ENCODE measurements at places on chromosomes 7 and 10.

DNA sequence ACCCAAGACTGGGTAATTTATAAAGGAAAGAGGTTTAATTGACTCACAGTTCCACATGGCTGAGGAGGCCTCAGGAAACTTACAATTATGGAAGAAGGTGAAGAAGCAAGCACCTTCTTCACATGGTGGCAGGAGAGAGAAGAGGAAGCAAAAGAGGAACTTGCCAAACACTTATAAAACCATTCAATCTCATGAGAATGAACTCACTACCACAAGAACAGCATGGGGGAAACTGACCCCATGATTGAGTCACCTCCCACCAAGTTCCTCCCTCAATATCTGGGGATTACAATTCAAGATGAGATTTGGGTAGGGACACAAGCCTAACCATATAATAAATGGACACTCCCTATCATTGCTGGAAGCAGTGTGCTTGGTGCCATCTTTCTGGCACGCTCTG lies 506.3 kb downstream of the CALN1 start:
- DNase-seq, result no peak

GRCh38 chr7:131602304-131602993 lies 46.0 kb upstream of the PODXL start:
- no peak for DNase-seq

DNA sequence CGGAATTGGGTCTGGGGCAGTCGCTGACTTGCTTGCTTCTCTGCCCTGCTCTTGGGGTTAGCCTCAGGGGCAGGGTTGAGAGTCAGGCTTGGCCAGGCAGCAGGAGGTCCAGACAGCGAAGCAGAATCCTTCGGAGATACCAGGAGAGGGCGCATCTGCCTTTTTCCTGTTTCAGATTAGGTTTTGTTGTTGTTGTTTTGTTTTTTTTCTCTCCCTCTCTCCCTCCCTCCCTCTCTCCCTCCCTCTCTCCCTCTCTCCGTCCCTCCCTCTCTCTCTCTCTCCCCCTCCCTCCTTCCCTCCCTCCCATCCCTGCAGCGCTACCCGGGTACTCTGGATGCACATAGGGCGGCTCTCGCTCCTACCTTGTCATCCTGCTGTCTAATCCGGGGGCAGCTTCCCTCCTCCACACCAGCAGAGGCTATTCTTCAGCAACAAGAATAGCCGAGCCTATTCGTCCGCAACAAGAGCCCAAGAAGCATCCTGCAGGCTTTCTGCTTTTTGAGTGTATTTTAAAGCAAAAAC lies 758 bp upstream of the OPTN start:
- peak; percentile 39 for DNase-seq

DNA sequence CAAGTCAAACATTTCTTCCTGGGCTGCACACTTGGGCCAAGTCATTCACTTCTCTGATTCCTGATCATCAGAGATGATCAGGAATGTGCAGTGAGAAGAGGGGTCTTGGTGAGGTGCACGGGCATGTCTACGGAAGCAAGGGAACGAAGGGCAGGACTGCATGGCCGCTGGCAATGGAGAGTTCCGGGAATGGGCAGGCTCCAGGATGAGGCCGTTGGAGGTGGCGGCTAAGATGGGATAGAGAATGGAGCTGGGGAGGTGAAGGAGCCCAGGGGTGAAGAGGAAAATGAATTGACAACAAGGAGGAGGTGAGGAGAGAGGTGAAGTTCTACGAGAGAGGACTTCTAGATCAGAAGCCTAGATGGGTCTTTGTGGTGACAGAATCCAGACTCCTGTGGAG lies 260.0 kb downstream of the GRID1 start:
- no peak for DNase-seq

DNA sequence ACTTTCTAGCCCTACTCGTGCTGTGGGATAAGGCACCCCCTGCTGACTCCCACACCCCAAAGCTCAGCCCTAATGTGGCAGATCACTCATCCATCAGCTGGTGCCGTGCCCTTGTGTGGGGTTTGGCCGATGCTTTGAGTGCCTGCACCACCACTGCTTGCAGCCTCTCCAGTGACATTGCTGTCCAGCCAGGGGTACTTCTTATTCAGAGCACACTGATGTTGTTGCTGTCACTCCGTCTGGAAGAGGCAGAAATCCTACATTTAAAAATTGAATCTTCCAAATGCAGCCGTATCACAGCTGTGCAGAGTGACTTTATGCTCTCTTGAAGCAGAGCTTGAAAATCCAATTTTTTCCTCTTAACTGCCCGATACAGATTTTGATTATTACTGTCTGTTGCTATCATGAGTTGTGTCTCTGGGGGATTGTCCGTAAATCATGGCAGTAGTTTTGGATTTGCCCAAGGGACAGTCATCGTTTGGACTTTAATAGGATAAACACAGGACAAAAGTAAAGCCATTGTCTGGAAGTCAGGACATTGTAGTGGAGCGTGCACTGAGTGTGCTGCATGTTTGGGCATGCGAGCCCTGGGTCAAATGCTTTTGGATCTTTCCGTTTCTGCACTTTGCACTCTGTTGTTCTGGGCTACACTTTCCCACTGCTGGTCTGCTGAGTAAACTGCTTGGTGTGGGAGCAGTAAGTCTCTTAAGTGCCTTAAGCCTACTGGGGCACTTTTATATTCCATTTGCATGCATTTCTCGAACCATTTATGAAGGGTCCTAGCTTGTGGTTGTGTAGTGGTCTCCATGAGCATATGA lies 128.2 kb downstream of the DOCK1 start:
- DNase-seq, result no peak

- no peak for DNase-seq
These were observed 10.2 kb downstream of the NOS3 start for GRCh38 chr7:151000897-151001495.

- no peak for DNase-seq
These were observed 6.1 kb downstream of the LRRTM3 start for GRCh38 chr10:66931949-66932343.

DNA sequence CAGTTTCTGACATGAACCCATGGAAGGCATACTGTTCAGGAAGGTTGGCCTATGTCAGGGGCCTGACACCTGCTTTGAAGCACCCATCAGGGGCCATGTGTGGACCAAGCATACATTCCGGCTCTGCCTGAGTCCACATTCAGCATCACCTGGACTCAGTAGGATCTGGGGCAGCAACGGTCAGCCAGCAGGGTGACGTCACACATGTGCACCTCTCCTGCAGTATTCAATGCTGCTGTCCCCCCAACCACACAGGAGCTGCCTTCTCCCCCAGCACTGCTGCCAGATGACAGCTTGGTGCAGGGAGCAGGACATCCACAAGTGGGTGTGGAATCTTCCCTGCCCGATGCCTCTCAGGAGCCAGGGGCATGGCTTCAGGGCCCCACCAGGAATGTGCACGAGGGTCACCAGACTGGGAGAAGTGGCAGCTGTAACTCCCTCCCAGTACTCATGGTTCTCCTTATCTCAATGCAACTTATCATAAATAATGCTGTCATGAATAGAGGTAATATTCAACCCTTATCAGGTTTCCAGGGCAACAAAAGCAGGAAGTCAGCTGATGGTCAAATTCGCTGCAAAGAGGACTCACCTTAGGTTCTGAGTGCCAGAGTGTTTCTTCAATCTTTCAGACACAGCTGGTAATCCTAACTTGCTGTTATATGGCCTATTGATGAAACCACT lies 292.9 kb downstream of the PAXIP1 start:
- no peak for DNase-seq

GRCh38 chr10:13860886-13861285 lies 274.1 kb downstream of the PRPF18 start:
- no peak for DNase-seq

DNA sequence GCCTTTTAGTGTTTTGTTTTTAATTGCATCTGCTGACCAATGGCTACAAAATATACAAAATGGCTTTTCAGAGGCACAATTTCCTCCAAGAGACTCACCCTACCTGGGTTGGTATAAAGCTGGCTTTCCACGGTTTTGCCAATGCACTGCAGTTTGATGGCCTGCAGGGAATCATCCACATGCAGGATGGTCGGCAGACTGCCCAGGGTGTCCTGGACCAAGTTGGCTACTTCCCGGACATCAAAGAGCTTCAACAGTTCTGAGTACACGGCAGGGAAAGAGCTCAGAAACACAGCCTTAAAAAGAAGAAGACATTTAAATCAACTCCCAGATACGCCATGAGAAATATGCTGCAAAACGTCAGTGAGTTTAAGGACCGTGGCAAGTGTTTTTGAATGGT lies 301.0 kb upstream of the IMMP2L start:
- no peak for DNase-seq

DNA sequence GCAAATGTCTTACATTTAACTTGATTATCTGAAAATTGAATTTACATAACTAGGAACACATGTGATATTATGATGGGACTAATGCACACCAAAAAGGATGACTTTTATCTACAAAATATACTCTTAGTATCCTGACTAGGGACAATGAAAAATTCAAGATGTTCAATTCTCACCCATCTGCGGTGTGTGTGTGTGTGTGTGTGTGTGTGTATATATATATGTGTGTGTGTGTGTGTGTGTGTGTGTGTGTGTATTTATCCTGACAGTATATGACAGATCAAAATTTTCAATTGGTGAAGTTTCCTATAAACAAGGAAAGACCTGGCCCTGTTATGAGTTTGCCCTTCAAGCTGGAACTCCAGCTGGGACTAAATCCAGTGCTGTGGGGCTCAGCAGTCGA lies 40.3 kb upstream of the MET start:
- no peak for DNase-seq

GRCh38 chr7:4769761-4770160 lies 5.7 kb upstream of the AP5Z1 start:
- no peak for DNase-seq

- DNase-seq, result no peak
These were observed 136.0 kb downstream of the CUL2 start for GRCh38 chr10:34954142-34954541.

DNA sequence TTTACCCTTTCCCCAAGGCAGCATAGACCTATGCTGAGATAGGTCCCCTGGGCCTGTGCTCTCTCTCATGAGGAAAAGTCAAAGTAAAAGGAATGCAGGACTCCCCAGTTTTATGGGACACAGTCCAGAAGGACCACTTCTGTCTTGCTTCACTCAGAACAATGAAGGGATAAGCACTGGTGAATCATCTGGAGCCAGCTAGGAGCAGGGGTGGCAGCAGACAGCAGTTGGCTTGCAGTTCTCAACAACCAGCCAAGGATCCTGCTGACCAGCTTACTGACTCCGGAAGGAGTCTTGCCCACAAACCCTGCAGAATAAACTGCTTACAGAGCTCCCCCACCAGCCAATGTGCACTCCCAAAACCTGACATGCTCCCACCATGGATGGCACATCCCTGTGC lies 152.1 kb upstream of the GHITM start:
- DNase-seq, result no peak

DNA sequence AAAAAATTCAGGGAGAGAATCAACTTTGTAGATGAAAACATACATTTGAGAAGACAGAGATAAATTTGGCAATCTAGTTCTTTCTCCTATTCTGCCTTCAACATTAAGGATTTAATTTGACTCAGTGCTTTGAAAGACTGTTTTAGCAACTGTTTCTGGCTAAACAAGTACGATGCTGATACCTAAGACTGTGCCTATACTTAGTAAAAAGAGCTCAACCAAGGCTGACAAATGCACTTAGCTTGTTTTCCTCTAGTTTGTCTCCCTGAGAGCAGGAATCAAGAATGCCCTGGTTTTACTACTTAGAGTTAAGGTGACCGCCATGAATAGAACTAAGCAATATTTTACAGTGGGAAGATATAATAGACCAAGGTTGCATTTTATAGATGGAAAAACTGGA lies 49.5 kb downstream of the NRP1 start:
- no peak for DNase-seq

- no peak for DNase-seq
These were observed 46.0 kb downstream of the INSIG1 start for GRCh38 chr7:155343661-155344121.

GRCh38 chr10:24208661-24209431 lies at the start of gene KIAA1217:
KIAA1217 (plus strand) TSS chr10:24209138; CDS start chr10:24209194, 56 bp downstream.
- no peak for DNase-seq

DNA sequence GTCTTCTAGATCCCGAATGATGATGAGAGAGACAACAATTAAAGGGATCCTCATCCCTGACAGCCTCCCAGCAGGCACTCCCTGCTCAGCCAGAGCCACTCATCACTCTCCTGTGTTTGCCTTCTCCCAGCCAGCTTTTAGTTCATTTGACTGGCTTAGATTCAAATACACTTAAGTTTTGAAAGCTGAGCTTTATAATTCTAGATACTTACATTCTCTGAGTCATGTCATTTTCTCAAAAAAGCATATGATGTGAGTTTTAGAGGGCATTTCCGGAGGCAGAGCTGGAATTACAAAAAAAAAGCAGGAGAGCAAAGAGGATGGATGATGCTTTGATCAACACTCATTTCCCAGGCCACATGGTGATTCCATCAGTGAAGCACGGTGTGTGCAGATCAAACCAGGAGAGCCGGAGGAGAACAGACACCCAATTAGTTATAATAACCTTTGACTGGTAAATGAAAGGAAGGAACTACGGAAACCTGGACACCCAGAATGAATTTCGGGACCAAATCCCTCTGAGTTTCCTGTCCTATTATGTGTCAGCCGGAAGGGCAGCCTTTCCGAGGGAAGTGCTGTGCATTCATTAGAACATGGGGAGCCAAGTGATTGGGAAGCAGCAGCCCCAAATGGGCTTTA lies 81.5 kb upstream of the HPS1 start:
- DNase-seq, result peak; percentile 19

DNA sequence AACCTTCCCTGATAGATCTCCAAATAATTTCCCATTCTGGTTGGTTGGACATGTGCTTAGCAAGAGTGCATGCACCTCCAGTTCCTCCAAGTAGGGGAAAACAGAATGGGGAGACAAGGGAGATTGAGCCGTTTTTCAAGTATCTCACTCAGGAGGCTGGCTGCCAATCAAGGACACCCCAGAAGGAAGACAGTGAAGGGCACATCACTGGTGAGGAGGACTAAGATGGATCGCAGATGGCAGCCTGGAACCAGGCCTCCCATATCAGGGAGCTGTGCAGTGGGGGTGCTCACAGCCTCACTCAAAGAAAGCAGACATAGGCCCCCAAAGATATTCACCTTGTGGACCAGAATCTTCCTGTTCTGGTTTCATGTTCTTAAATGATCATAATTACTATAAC lies 31.2 kb downstream of the PTPRZ1 start:
- DNase-seq, result no peak

DNA sequence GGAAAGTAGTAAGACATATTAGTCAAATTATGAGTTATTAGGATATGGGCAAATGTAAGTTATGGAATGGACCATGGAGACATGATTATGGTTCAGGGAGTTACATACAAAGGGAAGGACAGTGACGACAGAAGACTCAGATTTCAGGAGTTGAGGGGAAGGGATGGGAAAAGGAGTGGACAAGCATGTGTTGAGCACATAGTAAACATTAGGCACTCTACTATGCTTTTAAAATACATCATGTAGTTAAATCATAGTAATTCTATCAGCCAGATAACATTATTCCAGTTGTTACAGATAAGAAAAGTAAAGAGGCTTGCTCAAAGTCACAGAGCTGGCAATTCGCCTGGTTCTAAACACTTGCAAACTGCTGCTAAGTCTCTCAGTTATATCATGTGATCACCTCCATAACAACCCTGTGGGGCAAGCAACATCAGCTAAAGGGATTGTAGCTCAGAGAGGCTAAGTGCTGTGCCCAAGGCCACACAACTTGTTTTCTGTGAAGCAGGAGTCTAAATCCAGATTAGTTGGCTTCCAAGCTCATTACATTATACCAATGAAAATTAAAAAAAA lies 115.2 kb upstream of the MDFIC start:
- DNase-seq, result no peak

All from GM04504 (cell line).